Hematopoietic multipotent progenitor cell treated with erythropoietin and hydrocortisone succinate and interleukin-3 and kit ligand, for 15 days (in vitro differentiated cells): ENCODE measurements at places on chromosomes 2 and 18.

- DNase-seq = no peak
Observed at GRCh38 chr2:234491281-234491680, 5.6 kb downstream of the ARL4C start.

GRCh38 chr2:13193900-13194299 is 477.2 kb downstream of the TRIB2 start:
- DNase-seq = no peak

DNA sequence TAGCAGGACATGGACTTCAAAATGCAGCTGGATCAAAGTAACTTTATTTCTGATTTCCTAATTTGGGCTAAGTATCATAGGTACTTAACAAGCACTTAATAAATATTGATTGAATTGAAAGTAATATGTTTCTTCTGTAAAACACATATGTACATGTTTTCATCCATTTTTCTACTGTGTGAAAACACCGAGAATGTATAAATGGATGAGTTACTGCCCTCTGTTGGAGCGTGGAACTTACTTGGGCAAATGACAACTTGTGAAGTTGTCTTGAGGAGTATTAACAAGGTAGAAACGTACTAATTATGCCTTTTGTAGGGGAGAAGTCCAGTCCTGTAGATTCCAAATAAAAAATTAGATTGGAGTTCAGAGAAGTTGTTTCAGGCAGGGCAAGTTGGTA is 87.2 kb downstream of the PHLPP1 start:
- DNase-seq = no peak

DNA sequence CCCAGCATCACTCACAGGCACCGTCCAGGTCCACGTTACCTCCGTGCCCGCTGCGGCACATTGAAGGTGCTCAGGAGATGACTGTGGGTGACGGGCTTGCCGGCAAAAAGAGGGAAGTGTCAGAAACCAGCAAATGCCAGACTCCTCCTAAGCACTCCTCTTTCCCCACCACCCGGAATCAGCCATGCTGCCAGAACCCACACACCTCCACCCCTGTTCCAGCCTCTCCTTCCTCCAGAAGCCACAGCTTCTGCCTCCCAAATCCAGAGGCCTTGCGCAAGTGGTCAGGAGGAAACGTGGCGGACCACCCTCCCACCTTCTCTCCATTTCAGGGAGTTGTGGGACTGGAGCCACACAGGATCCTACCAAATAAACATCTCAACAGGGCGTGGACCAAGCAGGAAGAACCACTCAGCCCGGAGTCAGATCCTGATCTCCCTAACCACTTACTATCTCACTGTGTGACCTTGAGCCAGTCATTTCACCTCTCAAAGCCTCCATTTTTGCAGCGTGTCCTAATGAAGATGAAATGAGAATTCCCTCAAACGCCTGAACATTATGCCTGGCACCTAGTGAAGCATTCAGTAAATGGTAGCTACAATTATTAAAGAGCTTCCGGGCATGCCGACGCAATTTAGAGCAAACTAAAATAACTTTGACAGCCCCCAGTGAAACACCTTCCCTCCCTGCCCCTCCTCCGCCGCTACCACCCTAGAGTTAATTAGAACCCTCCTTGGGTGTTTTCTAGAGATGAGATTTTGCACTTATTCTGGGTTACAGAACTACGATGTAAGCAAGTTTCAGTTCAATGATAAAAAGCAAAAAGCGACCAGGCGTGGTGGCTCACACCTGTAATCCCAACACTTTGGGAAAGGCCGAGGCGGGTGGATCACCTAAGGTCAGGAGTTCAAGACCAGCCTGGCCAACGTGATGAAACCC is 32.9 kb downstream of the SMAD7 start:
- no peak for DNase-seq

DNA sequence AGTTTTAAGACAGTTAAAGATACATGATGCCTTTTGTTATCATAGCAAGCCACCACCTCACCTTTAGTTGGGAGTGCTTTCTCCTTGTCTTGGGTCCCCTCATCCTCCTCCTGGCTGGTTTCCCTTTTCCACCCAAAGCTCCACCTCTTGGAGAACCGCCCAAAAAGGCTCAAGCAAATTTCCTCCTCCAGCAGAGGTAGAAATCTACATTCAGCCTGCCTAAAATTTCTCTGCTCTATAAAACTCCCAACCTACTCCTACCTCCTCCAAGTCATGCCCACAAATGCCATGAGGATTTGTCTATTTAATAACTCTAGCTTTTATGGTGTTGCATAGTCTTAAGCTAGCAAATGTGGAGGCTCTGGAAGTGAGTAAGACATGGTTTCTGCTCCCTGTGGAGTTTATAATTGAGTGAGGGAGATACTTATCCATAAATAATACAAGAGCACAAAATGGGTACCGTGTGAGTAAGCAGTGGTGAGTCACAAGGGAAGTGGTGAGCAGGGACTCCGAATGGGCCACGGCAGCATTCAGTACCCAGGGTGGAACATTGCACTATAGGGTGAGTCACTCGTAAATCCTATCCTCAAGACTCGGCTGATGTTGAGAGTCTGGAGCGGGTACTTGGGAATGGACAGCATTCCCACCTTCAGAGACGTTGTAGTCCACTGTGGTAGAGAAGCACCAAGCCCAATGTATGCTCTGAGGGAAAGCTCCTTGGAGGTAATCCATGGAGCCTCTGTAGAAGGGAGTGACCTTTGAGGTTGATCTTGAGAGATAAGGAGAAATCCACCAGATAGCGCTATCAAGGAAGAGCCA is 146.3 kb downstream of the RTN4 start:
- DNase-seq = no peak

GRCh38 chr2:139218181-139218580 is 438.0 kb upstream of the NXPH2 start:
- no peak for DNase-seq

- DNase-seq = no peak
Observed at GRCh38 chr18:34494359-34494696, 215.8 kb upstream of the DTNA start.

DNA sequence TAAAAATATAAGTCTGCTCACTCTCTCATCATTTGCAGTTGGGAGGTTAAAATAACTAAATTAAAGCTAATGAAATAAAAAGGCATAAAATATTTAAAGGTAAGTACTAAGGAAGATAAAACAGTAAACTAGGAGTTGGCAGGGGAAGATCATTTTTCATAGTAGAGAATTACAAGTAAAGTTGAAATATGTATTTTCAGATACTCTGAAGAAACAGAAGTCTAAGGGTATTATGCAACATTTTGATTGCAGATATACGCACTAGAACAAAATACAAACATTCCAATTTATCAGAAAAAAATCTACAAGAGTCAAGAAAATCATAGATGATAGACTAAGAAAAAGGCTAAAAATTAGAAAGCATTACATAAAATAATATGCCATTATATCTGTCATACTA is 167.6 kb upstream of the CTAGE1 start:
- DNase-seq = no peak

DNA sequence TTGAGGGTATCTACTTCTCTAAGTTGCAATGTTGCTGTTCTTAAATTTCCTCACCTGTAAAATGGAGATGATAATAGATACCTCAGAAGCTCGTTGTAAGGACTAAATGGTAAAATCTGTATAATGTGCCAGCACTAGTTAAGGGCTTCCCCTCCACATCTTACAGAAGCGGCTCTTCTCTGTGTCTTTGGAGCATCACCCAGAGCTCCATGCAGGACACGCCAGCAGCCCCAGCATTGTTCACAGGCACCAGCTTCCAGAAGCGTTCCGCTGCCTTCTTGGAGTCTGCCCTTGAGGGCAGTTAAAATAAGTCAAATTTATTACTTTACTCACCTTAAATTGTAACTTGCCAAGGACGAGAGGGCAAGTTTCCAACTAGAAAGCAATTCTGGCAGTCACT is 5.8 kb downstream of the DCDC2C start:
- no peak for DNase-seq

DNA sequence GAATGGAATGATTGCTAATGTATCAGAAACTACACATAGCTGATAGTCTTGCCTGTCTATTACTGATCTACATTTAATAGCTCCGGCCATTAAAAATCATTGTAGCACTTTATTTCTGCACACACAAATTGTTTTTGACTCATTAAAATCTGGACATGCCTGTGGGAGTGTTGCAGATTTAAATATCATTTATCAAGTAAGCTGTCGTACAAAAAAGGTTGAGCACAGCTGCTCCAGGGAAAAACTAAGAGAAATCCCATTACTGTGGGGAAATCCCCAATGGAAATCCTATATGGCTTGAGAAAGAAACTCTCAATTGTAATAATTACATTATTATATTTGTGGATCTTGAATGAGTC is 99.6 kb upstream of the CERS6 start:
- DNase-seq = no peak

- DNase-seq = no peak
Observed at GRCh38 chr2:17545680-17546613, 5.5 kb downstream of the VSNL1 start.

- no peak for DNase-seq
Observed at GRCh38 chr2:218877331-218877730, 3.3 kb upstream of the WNT10A start.

GRCh38 chr18:2441544-2441943 is 129.8 kb downstream of the METTL4 start:
- no peak for DNase-seq

DNA sequence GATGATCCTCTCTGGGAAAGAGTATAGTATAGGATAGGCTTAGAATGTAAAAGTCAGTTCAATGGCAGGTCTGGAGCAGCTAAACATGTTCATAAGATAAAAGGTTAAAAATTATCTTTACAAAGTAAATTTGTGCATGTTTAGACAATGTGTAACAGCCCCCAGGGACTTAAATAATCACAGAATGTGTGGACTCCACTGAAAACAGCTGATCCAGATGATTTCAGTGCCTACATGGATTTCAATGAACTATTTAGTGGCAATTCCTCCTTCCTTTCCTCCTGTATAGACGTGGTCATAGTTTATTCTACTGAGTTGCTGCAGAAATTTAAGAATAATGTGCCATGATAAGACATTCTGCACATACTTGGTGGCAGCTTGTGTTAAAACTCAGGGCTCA is 42.9 kb downstream of the ARHGEF33 start:
- no peak for DNase-seq
